ENCODE measurements at places on chromosomes 1 and 21.

DNA sequence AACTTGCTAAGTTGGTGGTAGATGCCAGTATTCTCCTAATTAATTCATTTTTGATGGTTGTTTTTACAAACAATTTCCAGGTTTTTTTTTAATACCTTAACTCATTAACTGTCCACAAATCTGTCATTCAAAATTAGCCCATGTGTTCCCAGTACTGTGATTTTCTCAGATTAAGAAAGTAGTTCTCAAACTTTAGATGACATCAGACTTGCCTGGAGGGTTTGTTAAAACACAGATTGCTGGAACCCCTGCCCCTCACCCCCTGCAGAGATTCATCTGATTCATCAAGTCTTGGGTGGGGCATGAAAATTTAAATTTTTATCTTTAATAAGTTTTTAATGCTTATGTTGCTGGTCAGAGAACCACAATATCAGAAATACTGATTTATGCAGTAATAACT is 130.5 kb downstream of the BACH1 start:
- DNase-seq = no peak

- DNase-seq = no peak
Observed at GRCh38 chr1:230794431-230794830, 47.2 kb downstream of the CAPN9 start.

DNA sequence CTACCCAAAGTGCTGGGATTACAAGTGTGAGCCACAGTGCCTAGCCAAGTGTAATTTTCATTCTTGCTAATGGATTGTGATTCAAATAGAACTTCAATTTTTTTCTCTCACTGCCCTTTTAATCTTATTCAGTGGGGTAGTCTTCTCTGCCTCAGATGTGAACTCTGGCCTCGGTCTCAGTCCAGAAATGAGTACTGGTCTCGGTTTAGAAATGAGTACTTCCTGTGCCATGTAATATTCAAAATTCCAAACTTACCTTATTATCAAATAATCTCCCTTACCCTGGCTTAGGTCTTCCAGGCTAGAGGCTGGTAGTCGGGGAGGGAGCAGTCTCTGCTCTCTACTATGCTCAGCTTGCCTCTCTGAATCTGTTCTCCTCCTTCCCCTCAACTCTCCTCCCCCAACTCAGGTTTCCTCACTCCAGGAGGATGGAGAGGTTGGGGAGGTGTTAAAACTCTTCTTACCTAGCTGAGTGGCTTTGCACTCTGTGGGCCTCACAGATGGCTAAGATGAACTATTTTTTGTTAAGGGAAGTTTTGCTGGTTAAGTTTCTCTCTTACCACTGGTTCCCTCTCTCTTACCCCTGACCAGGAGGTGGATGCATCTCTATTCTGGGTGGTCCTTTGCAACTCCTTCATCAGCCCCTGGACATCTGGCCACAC is 4.8 kb upstream of the SLAMF9 start:
- no peak for DNase-seq

DNA sequence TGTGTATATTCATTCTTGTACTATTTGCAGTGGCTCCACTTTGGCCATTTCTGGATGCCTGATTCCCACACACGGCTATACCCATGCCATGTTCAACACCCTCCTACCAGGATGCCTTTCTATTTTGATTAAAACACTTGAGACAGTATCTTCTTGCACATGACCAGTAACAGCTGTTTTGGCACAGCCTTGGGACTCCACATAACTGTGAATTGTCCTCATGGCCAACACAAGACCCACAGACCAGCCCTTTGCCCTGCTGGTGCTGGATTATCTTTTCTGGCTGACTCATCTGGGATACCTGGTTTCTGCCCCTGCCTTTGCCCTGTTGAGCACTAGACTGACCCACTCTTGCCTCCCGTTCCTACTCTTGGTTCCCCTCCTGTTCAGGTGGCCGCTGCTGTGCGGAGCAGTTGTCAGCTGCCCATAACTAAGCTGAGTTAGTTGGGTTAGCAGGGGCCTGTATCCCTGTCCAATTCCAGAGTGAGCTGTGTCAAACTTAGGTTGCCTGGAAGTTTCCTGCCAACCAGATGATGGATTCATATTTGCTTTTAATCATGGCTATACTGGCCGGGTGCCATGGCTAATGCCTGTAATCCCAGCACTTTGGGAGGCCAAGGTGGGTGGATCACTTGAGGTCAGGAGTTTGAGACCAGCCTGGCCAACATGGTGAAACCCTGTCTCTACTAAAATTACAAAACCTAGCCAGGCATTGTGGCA is 10.8 kb upstream of the EYA3 start:
- no peak for DNase-seq

DNA sequence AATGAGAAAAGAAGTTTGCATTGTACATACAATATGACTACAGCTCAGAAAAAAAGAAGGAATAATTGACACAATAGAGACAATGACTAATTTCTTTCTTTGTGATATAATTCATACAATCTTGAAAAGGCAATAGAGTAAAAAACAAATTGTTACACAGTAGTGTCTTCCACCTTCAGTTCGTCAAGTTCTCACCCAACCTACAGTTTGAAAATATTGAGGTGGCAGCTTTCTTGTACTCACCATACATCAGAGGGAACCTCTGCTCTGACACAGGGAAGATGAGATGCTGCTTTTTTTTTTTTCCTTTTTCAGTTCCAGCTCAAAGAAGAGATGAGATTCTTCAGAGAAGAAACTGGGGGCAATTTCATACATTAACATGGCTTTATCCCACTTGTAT is 173.2 kb downstream of the ATP6V1G3 start:
- DNase-seq = no peak

DNA sequence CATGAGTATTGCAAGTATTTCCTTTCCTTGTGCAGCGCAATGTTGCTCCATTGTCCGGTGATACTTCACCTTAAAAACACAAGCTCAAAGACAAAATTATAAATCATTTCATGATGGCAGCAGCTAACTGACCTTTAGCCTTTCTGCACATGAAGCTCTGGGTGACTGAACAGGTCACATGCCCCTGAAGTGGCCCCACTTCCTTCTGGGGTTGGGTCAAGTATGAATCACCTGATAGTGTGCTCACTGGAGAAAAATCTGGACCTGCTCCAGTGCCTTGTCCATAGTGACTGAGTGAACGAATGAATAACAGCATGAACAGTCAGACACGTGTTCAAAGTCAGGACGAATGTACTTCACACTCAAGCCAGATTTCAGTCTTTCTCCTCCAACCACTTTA is 658.9 kb downstream of the NPHP4 start:
- DNase-seq = no peak

- no peak for DNase-seq
Observed at GRCh38 chr1:35173909-35174540, 18.9 kb downstream of the SFPQ start.

DNA sequence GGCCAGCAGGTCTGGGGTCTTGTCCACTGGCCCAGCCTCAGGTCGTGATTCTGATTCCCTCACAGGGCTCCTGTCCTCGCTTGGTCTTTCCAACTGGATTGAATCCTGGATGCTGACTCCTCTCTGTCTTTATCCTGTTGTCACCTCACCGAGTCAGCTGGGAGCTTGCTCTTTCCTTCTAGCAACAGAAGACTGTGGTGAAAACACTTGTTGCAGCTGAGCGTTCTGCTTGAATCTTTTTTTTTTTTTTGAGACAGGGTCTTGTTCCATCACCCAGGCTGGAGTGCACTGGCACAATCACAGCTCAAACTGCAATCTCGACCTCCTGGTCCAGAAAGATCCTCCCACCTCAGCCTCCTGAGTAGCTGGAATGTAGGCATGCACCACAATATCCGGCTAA is 8.0 kb upstream of the WNT4 start:
- no peak for DNase-seq

- DNase-seq = no peak
Observed at GRCh38 chr1:156134716-156135435, 18.5 kb upstream of the SEMA4A start.
